ENCODE measurements at places on chromosomes 16 and 17.
A peak's percentile ranks its signal among the peaks of the same experiment; 100 is the strongest.

GRCh38 chr17:60229188-60229802 lies 79.5 kb downstream of the CA4 start:
- peak; percentile 19 for DNase-seq

- no peak for DNase-seq
These were observed 3.6 kb downstream of the KAT2A start for GRCh38 chr17:42117397-42118125.

DNA sequence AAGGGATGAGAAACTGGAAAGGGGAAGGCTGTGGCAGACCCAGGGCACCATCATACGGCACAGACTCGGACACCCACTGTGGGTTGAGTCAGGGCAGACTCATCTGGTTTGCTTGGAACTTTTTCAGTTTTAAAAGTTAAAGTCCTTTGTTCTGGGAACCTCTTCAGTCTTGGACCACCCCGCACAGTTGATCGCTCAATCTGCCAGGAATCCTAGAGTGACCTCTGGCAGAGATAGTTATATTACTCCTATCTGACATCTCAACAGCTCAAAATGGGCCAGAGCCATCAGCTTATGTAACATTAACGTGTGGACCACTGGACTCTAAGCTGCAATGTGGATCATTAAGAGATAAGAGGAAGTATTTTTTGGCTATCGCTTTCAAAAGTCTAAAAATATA lies 164.3 kb downstream of the ABCA8 start:
- DNase-seq = no peak

DNA sequence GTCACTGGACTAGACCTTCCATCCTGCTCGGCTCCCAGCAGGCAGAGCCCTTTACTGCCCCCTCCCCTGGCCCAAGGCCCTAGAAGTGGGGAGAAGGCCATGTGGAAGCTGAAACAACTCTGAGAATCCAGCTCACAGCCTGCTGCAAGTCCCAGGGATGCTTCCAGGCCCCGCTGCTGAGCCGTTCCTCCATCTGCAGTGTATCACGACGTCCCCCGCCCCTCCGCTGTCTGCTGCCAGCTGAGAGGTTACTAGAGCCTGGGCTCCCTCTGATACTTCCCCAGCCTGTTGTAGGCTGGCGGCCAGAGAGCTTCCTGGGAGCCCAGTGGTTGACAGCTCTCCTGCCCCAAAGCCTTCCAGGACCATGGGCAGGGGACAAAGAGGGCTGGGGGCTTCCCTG lies 118.2 kb downstream of the MGAT5B start:
- no peak for DNase-seq

- no peak for DNase-seq
These were observed 385.2 kb upstream of the ZFHX3 start for GRCh38 chr16:73432850-73433730.

GRCh38 chr17:42676424-42677011 lies at the start of gene PLEKHH3:
Gene PLEKHH3 (minus strand): TSS chr17:42676994. CDS start chr17:42676563, 431 bp downstream.
- peak; percentile 59 for DNase-seq

DNA sequence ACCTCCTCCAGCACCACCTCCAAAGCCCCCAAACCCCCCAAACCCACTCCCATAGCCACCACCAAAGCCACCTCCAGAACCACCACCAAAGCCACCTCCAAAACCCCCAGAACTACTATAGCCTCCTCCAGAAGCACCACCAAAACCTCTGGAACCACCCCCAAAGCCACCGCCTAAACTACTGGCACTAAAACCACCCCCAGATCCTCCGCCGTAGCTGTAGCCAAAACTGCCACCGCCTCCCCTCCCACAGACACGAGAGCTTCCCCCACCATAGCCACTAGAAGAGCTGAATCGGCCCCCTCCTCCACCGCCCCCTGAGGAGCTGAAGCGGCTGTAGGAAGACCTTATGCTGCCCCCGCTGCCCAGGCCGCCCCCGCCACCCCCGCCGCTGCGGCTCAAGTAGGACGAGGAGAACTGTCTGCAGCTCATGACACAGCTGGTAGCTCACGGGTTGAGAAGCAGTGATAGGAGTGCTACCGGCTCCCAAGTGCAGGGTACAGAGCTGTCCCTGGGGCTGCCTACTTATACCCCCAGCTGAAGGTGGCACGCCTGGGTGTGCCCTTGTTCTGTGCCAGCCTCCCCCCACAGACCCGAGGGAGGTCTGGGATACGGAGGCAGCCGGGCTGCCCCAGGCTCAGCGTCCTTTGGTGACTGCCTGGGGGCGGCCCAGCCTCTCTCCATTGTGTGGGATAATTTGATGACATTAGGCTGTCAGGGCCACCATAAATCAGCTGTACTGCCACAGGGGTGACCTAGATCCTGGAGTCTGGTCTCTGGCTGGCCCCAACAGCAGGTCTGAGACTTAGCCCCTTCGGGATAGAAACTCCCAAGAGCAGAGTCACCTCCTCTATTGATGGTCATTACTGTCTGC lies at the start of gene KRT9:
Gene KRT9, minus strand, starts transcription at position 499 of the 874 bp plus-strand sequence. Its CDS starts 67 bp downstream, at position 432.
- DNase-seq = no peak

DNA sequence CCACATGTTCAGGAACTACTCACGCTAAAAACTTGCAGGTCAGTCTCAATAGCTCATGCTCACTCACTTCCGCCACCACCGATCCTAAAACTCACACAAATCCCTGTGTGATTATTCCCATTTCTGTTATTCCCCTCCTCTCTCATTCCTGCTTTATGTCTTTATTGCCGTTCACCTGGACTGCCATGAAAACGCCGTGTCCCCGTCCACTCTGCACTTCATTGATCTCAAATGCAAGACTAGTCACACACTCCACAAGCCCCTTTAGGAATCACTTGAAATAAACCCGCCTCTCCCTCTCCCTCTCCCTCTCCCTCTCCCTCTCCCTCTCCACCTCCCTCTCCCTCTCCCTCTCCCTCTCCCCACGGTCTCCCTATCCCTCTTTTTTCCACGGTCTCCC lies 78.0 kb downstream of the AXIN2 start:
- no peak for DNase-seq

DNA sequence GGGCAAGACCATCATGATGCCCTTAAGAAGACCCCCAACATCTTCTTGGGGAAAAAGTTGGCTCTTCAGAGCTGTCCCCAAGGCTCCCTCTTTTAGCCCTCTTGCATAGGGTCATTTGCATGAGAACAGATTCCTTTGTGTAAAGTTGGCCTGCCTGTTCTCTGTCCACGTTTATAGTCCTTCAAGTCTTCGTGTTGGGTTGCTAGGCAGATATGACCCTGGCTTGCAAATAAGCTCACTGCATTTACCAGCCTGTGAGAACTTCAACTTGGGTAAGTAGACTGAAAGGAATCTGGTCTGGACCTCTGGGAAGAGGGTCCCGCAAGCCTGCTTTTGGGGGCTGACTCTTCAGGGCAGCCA lies 2.9 kb downstream of the ARSG start:
- no peak for DNase-seq

DNA sequence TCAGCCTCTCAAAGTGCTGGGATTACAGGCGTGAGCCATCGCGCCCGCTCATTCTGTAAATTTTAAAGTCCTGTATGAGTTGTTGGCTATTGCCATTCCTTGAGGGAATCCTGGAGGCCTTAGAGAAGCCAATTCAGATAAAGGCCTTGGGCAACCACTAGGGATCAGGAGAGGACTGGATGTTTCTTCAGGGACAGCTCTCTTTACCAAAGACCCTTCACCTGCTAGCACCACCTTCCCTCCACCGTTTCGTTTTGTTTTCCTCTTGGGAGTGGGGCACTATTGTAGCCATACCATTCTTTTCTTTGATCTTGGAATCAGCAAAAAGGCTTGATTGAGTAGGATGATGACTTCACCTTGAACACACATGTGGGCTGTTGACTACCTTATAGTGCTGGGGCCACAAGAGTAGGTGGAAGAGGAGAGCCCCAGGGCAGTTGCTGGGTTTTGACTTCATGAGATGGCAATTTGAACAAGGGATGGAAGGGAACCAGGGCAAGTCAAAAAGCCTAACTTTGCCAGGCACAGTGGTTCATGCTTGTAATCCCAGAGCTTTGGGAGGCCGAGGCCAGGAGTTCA lies 7.0 kb upstream of the ANKRD40CL start:
- DNase-seq = no peak

- DNase-seq = peak; percentile 92
These were observed at the start of gene TRAF4 for GRCh38 chr17:28743243-28744103. Gene TRAF4 (plus strand): TSS chr17:28744011. CDS start chr17:28744113, 102 bp downstream.

- DNase-seq = no peak
These were observed 93.6 kb upstream of the TBX2 start for GRCh38 chr17:61306003-61306402.

DNA sequence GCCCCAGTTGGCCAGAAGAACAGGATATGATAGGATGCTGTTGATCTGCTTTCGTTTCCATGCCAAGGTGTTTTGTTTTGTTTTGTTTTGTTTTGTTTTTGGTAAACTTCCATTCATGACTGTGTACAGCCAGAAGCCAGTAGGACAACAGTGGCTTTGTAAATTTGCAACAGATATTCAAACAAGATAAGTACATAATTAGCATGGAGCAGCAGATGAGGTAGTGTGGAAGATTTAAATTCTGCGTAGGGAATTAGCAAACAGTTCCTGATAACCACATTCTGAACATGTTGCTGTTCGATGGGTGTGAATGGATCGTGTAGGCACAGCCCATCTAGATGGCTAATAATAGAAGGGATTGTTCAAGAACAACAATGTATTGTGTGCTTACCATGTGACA lies 1080.1 kb upstream of the RBFOX1 start:
- DNase-seq = no peak

- DNase-seq = no peak
These were observed 113.8 kb upstream of the TNRC6C start for GRCh38 chr17:77844681-77845080.

GRCh38 chr17:74449773-74450172 lies 16.7 kb upstream of the CD300A start:
- DNase-seq = no peak

- DNase-seq = no peak
These were observed 17.7 kb downstream of the POLR3E start for GRCh38 chr16:22314661-22315626.

DNA sequence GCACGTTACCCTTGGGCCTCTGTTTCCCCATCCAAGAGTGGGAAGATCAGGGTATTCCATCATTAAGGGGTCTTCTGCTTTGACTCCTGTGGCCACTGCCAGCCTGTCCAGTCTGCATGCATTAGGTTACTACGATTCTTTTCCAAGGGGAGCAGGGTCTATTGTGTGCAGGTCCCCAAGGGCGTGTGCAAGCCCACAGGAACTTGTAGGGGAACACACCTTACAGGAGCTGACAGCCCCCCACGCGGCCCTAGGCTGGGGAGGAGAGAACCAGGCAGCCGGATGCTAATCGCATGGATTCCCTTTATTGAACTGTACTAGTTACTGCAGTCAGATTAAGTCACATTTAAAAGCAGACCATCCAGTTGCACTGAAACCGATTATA lies 116.7 kb downstream of the C16orf78 start:
- DNase-seq = no peak

Measured in OCI-LY7 (cell line).